Astrocyte (in vitro differentiated cells and primary cell): ENCODE measurements at places on chromosomes 6 and 20. TPM values are rescaled to one million over a fixed set of nuclear protein-coding genes. Genes with fewer than 3 reads are reported as not detected.

The CFB gene
- 1.0 and 1.4 TPM in 2 replicates for total RNA-seq

The WTAP gene
- 84.7 and 93.8 TPM in 2 replicates for total RNA-seq

DNA sequence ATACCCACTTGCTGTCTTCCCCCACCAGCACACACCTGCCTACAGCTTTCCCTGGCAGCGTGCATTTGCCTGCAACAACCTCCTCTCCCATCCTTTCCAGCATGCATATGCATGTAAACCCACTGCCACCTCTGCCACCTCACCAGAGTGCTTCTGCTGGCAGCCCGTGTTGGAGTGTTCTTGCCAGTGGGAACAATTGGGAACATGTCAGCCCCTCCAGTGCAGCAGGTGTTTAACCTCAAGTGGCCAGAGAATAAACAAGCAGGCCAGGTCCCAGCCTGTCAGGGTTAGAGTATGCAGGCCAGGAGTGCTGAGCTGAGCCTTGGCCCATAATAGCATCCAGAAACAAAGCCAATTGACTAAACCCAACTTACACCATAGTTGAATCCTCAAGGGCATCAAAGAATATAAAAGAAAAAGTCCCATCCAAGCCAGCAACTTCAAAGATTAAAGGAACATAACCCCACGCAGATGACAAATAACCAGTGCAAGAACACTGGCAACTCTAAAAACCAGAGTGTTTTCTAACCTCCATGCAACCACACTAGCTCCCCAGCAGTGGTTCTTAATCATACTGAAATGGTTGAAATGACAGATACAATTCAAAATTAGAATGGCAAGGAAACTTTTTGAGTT lies 1212.1 kb upstream of the CITED2 start:
- no peaks in the 10 kb centered on the region for H3K36me3 ChIP-seq
- H3K27ac ChIP-seq, result no peak overlapping the region
- no peaks in the 10 kb centered on the region for H3K4me1 ChIP-seq
- DNase-seq, result no peak
- H3K27me3 ChIP-seq, result no peaks in the 10 kb centered on the region
- no peak overlapping the region for H3K4me3 ChIP-seq

The CTAGE9 gene
- total RNA-seq, result not detected in 2 replicates

The C2 gene
- 0.20 and 0.43 TPM in 2 replicates for total RNA-seq
